Natural killer cell treated with Interleukin-12 subunit alpha and Interleukin-12 subunit beta and Interleukin-15 and Interleukin-18, amount 100 ng/mL, for 72 hours (primary cell): ENCODE measurements at places on chromosomes 3 and 15. TPM values are rescaled to one million over a fixed set of nuclear protein-coding genes. Genes with fewer than 3 reads are reported as not detected.

GRCh38 chr3:125116311-125117080 is 60.7 kb upstream of the HEG1 start:
- H3K36me3 ChIP-seq: no peaks in the 10 kb centered on the region
- peaks cover 62% of the 10 kb centered on the region for H3K4me1 ChIP-seq
- no peak for DNase-seq
- H3K27me3 ChIP-seq: no peaks in the 10 kb centered on the region

Gene PCSK6
- 0.95 TPM for total RNA-seq

Gene AHSG
- total RNA-seq: not detected

GRCh38 chr3:18481946-18482548 is 56.9 kb upstream of the SATB1 start:
- peaks cover 12% of the 10 kb centered on the region for H3K36me3 ChIP-seq
- peaks cover 6% of the 10 kb centered on the region for H3K4me1 ChIP-seq
- no peak overlapping the region for H3K27ac ChIP-seq
- no peak overlapping the region for H3K4me3 ChIP-seq

Gene CCR8
- 0.45 TPM for total RNA-seq

- peaks cover 29% of the 10 kb centered on the region for H3K4me1 ChIP-seq
- no peaks in the 10 kb centered on the region for H3K27me3 ChIP-seq
- H3K27ac ChIP-seq: peak overlapping the region; percentile 90
- peak overlapping the region; percentile 61 for H3K4me3 ChIP-seq
- DNase-seq: no peak
- H3K36me3 ChIP-seq: peaks cover 26% of the 10 kb centered on the region
Measured at GRCh38 chr3:69058947-69059224, 6.8 kb upstream of the TMF1 start.

DNA sequence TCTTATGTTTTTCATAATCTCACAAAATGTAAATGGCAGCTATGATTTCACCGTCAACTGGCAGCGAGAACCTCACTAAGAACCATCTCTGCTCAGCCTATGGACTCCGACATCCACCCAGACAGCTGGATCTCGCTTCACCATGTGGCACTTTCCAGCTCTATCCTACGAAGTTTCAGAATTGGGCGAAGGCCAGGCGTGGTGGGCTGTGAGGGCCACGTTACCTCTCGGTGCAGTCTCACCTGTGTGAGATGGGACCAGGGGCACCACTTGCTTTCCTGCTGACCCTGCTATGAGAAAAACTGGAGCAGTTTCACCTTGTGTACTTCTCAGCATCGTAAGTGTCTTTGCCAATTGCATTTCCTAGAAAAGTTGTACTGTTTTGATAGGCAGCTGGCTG is 32.3 kb downstream of the CHDH start:
- no peak overlapping the region for H3K4me3 ChIP-seq
- no peak overlapping the region for H3K27ac ChIP-seq
- no peaks in the 10 kb centered on the region for H3K4me1 ChIP-seq

DNA sequence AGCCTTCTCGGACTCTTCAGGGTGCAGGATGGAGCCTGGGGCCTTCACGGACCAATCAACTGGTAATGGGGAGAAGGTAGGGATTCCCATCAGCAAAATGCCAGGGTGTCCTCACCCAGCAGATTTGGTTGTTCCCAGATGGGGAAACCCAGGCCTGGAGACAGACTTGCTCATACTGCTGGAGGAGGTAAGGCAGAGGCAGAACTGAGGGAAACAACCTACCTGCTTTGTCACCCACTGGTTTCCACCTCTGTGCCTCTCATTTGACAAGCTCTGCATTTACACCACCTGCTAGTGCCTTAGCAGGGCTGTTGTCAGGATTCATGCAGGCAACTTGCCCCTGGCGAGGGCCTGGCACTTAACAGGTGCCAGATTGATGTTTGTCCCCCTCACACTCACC is 15.9 kb downstream of the RHCG start:
- no peak overlapping the region for H3K4me3 ChIP-seq
- H3K4me1 ChIP-seq: no peaks in the 10 kb centered on the region
- peaks cover 21% of the 10 kb centered on the region for H3K27me3 ChIP-seq
- H3K36me3 ChIP-seq: no peaks in the 10 kb centered on the region
- DNase-seq: no peak
- no peak overlapping the region for H3K27ac ChIP-seq

Gene CPLX3
- total RNA-seq: 1.7 TPM

Gene LRRC31
- not detected for total RNA-seq

Gene BMF
- 4.6 TPM for total RNA-seq

GRCh38 chr3:14823910-14824629 is 5.3 kb downstream of the FGD5 start:
- peaks cover 20% of the 10 kb centered on the region for H3K27me3 ChIP-seq
- DNase-seq: no peak
- H3K4me1 ChIP-seq: no peaks in the 10 kb centered on the region
- no peak overlapping the region for H3K4me3 ChIP-seq

GRCh38 chr3:193190146-193190786 is 50.8 kb upstream of the PLAAT1 start:
- H3K27me3 ChIP-seq: no peaks in the 10 kb centered on the region
- H3K4me1 ChIP-seq: no peaks in the 10 kb centered on the region
- no peaks in the 10 kb centered on the region for H3K36me3 ChIP-seq
- H3K27ac ChIP-seq: no peak overlapping the region
- no peak overlapping the region for H3K4me3 ChIP-seq
- DNase-seq: no peak

Gene IGDCC3
- not detected for total RNA-seq

DNA sequence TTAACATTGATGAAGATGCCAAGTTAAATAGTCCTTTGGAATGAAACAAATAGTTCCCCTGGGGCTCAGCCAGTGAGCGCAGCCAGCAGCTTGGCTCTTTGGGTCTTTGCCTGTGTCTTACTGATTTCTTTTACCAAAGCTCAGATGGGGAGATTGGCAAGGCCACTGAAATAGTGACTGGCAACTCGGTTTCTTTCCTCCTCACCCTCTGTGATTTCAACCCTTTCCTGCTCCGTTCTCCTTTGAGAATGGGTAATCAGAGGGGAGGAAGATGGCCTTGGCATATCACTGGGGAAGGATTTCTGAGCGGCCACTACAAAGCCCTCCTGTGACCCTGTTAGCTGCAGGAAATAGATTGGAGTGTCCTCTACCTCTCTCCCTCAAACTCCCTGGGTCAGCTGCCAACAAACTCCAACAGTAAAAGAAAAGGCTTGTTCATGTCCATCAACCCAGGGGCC is 337.1 kb upstream of the LRRFIP2 start:
- H3K36me3 ChIP-seq: no peaks in the 10 kb centered on the region
- no peaks in the 10 kb centered on the region for H3K4me1 ChIP-seq
- DNase-seq: no peak
- H3K27me3 ChIP-seq: peaks cover 19% of the 10 kb centered on the region
- H3K27ac ChIP-seq: no peak overlapping the region
- H3K4me3 ChIP-seq: no peak overlapping the region

DNA sequence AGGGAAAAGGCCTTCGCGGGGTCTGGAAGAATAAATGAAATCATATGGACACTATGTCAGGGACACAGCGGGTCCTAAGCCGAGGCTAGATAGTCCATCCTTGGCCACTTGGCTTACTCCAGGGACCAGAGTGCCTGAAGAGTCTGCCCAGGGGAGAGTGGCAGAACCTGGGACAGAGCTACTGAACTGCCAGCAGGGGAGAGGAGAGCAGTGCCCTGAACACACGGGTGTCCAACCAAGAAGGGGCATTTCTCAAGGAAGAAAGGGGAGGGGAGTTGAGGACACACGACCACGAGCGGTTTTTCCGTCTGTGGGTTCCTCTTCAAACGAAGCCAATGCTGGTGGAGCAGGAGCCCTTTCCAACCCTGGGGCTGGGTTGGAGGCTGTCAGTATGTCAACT is 1.0 kb downstream of the ACAN start:
- peaks cover 46% of the 10 kb centered on the region for H3K27me3 ChIP-seq
- no peaks in the 10 kb centered on the region for H3K36me3 ChIP-seq
- H3K4me1 ChIP-seq: peaks cover 6% of the 10 kb centered on the region
- H3K4me3 ChIP-seq: no peak overlapping the region

DNA sequence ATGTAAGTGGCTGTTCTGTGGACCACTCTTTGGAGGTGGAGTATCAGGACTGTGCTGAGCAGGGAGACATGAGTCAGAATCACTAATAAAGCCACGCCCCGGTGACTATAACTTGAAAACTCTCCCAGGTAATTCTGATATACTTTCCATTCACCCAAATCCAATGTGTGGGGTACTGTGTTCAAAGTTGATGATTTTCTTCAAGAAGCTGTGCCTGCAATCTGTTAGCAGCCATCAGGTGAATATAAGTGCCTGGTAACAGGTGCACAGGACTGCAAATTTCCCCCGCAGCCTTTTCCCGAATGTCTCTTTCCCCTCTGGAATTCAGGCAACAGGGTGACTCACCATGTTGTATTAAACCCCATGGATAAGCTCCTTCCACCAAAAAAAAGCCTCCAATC is 17.0 kb downstream of the MAGI1 start:
- H3K4me1 ChIP-seq: no peaks in the 10 kb centered on the region
- H3K27ac ChIP-seq: no peak overlapping the region
- H3K4me3 ChIP-seq: no peak overlapping the region
- H3K27me3 ChIP-seq: peaks cover 7% of the 10 kb centered on the region
- DNase-seq: no peak

DNA sequence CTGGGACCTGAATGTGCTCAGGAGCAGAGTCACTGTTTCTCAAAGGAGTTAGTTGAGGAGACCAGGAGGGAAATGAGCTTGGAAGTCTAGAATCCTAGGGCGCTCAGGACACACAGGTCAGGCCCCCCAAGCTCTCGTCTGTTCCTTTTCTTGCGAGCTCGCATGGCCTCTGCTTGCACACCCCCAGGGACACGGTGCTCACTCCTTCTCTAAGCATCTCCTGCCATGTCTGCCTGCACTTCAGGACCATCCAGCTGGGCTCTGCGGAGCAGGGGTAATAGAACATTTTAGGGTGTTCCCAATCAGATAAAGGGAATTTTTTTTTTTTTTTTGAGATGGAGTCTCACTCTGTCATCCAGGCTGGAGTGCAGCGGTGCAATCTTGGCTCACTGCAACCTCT is 213.2 kb downstream of the XXYLT1 start:
- peaks cover 16% of the 10 kb centered on the region for H3K27me3 ChIP-seq
- H3K27ac ChIP-seq: no peak overlapping the region
- no peaks in the 10 kb centered on the region for H3K4me1 ChIP-seq

- no peaks in the 10 kb centered on the region for H3K4me1 ChIP-seq
- H3K27ac ChIP-seq: no peak overlapping the region
- no peak overlapping the region for H3K4me3 ChIP-seq
- H3K36me3 ChIP-seq: no peaks in the 10 kb centered on the region
Measured at GRCh38 chr3:99624496-99625236, 13.7 kb upstream of the COL8A1 start.
